Stimulated activated CD4-positive, alpha-beta T cell treated with anti-CD3 and anti-CD28 coated beads, Interleukin-1b, Interleukin-23, amount 100 ng/mL, for 1 hour (primary cell): ENCODE measurements at places on chromosomes 12 and 14.

DNA sequence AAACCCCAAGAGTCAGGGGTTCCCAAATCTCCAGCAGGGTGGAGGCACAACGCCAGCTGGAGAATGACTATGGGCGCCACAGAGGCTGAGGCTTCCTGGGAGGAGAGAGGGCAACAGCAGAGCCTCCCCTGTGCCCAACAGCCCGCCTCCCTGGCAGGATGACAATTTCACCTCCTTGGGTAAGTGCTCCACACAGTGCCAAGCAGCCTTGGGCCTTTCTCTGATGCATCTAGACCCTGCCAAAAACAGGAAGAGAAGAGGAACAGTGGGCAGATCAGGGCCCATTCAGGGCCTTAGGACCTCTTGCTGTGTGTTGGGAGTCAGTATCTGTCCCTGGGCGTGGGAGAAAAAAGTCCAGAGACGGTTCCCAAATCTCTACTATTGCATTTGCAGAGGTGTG lies 5.0 kb upstream of the OR10P1 start:
- no peak for DNase-seq

DNA sequence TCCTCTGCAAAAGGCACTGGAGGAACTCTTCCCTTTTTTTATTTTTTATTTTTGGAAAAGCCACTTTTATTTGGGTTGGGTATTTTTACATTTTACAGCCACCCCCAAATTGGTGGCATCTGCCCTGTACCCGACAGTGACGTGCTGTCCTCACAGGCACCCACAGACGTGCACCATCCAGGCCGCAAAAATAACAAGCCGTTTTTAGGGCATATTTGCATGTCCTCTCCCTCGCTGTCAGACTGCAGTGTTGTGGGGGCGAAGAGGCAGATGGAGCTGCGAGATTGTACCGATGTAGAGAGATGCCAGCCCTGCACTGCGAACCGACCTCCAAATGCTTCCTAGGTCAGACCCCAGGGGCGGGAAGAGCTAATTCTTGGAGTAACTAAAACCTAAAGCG lies 12.2 kb downstream of the JDP2 start:
- DNase-seq, result no peak

- DNase-seq, result no peak
Measured at GRCh38 chr12:45981075-45981837, 9.1 kb downstream of the SCAF11 start.

GRCh38 chr12:45263587-45263986 lies 47.7 kb downstream of the ANO6 start:
- DNase-seq, result no peak

DNA sequence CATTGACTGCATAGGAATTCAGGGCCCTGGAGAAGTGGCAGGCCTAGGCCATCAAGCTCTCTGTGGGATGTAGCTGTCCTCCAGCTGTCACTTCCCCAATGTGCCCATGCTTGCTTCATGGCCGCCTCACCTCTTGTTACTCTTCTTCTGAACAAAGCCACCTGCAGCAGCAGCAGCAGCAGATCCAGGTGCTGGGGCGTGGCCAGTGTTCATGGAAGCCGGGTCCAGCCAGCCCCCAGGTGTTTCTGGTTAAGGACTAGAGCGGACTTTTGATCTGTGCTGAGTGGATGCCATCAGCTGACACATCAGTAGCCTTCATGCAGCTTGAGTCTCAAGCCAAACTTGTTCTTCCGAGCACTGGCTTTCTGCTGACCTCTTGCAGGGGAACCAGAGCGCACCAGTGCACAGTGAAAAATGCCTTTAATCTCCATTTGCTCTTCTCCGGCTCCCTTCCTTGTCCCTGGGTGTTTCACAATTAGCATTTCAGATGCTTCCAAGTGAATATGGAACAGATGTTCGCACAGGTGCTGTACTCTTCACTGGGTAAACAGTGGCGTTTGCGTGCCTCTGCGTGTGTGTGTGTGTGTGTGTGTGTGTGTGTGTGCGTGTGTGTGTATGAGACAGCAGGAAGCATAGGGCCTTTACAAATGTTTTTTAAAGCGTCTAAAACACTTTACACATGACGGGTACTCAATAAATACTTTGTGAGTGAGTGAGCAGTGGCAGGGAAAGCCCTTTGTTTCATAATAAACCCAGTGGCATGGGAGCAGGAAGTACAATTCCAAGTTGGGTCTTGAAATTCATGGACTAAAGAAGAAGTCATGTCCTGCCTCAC lies 20.1 kb downstream of the TPCN1 start:
- no peak for DNase-seq

DNA sequence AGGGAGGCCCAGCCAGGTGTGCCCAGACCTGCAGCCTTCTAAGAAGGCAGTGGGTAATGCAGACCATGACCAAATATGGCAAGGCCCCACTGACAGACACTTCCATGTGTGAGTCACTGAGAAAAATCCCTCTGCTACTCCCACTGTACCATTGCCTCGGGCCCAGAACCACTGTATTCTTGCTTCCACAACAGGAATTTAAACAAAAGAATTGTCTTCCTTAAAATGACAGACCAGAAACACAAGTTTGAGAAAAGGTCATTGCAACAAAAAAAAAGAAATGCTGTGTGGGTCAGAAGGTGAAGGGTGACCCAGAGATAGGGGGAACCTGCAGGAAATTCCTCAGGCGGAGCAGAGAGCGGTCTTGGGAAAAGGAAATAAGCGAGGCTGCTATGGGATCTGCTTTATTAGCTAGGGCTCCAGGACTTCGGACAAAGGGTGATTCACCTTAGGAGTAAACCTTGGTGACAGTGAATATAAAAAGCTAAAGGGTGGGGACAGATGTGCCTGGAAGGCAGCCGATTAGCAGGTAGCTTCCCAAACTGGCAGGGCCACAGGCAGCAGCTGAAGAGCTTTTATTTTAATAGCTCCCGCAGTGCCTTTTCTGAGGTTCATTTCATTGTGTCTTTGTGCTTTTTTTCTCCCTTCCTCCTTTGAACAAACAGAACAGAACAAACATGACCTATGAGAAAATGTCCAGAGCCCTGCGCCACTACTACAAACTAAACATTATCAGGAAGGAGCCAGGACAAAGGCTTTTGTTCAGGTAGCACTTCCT lies 185.3 kb upstream of the BCL2L14 start:
- no peak for DNase-seq

DNA sequence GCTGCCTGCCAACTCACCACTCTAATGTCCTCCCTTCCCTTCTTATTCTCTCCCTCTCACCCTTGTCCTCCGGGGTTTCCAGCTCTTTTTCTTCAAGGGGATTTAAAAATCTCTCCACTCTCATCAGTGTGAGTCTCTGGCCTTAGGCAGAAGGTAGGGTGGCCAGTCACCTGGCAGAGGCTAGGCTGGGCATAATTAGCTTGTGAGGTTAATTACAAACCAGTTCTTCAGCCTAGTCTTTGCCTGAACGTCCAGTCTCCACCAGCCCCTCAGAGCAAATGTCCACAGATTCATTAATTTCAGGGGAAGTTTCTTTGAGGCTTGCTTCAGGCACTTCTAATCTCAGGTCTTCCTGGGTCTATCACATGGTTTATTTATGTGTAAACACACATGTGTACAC lies 6.7 kb downstream of the KRT7 start:
- no peak for DNase-seq

DNA sequence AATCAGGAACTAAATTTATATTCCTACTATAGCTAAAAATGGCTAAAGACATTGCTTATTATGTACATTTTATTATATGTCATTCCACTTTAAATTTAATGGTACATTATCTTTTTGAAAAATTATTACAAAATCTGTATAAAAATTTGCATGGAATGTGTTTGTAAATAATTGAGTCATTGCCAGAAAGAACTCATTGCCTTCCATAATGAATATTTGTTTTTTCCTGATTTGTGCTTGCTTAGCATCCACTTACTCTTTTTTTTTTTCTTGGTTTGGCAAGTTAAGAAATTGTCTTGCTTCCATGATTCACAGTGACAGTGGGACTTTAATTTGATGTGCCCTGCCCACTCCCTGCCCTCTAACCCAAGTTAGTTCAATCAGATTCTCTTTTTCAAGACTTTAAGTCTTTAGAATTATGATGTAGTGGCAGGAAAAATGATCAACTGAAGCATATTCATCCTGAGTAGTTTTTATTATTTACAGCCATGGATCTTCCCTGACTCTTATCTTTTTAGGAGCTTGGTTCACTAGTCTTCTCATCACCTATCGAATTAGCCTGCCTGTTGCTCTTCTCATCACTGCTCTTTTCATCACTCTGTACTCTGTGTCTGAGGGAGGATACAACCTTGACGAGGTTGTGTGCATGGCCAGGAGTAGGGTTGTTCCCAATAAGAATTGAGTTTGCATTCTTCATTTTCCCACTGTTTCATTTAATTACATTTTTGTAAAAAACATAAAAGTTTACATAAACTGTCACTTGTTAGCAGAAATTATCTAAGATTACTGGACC lies 442.0 kb downstream of the BTG1 start:
- no peak for DNase-seq
